ENCODE measurements at places on chromosomes 11 and 22.
A peak's percentile ranks its signal among the peaks of the same experiment; 100 is the strongest.

GRCh38 chr11:66617155-66617834 is 865 bp downstream of the RBM14 start:
- peak; percentile 92 for DNase-seq

DNA sequence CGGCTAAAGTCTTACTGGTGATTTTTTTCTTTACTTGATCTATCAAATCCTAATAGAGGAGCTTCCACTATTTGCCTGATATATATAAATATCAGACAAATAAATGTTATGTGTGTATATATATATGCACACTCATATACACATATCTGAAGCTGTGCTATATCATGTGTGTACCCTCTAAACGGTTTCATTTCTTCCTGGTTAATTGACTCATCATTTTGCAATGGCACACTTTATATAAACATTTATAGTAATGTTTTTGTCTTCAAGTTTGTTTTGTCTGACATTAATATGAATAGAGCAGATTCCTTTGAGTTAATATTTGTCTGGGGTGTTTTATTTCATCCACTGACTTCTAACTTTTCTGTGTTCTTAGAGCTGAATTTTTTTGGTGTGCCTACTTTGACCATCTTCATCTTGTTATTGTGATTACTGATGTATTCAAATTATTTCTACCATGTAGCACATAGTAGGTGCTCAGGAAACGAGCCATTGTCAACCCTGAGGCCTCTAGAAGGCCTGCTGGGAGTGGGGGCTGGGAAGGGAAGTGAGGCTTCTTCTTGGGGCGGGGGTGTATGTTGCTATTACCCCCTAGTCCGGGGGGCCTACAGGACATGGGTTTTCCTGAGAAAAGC is 82.6 kb downstream of the LRRC32 start:
- no peak for DNase-seq

GRCh38 chr11:124600621-124601320 is 10.5 kb upstream of the PANX3 start:
- no peak for DNase-seq

DNA sequence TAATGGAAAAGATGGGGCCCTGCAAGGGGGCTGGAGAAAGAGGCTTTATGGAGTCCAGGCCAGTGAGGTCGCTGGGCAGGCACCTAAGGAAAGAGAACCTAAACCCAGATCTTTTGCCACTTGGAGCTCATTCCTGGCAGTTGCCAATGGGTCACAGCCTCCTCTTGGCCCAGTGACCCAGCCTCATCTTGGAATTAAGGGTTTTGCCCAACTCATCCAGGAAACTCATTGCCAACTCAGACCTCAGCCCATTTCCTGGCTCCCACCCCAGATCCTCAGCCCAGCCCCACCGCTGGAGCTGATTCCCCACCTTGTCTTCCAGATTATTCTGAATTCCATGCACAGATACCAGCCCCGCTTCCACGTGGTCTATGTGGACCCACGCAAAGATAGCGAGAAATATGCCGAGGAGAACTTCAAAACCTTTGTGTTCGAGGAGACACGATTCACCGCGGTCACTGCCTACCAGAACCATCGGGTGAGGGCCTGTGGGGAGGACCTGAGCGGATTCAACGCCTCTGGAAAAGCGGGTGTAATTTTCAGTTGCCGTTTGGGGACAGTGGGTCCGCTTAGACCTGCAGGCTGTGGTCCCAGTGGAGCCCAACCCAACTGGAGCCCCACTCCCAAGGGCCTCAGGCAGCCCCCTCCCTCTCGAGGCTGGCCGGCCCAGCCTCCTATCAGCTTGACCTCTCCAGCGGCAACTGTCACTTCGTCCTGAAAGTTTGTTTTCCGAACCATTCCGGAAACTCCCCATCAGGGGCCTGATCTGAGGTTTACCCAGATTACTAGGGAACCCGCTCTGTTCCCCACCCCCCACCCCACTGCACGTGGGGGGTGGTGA is 4.3 kb downstream of the TBX1 start:
- no peak for DNase-seq

- DNase-seq = peak; percentile 74
These were observed 19.6 kb downstream of the DAGLA start for GRCh38 chr11:61699737-61700160.

DNA sequence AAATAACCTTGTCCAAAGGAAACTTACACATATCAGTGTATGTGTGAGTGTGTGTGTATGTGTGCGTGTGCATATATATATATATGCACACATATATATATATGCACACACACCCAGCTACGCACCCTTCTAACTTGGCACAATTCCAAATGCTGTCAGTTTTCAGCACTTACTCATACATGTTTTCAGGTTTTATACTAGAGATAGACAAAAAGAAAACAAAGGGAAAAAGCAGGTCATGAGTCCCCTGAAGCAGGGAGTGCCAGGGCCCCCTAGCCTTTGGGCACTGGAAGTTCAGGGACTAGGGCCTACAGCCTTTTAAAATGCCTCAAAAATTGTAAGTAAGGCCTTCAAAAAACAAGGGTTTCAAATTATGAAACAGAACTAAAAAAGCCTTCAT is 265.4 kb downstream of the CADM1 start:
- DNase-seq = no peak

DNA sequence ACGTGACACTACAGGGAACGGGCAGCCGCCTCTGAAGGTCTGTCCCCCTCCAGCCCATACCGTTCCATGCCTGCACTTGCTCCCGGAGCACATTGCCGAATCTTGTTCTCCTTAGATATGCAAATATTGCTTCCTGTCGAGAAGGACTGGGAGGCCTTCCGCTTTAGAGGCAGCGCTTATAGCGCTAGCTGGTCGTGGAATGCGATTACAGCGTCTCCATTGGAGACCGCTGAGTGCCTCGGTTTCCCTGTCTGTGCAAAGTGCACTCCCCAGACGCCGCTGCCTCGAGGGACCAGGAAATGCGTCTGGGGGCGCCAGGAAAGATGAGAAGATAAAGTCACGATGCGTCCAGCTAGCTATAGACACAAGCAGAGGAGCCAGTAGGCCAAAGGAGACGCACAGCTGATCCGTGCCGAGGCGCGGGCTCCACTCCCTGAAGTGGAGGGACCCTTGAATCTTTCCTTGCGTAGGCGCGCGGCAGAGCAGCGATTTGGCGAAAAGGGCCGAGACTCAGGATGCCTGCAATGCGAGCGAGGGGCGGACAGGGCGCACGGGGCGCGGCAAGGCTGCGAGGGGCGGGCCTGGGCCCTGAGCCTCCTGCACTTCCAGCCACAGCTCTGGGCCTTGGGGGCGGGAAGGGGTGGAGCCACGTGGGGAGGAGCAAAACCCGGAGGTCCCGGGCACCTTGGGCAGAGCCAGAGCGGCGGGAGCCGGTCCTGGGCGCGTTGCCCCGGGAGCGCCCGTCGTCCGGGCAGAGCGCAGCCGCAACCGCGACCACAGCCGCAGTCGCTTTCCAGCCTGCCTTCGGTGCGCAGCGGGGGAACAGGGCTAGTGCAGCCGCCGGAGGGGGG is at the start of gene RASSF10:
Gene RASSF10, plus strand, starts transcription at position 692 of the 851 bp plus-strand sequence. CDS start 261 bp downstream, outside the sequence.
- DNase-seq = peak; percentile 95

DNA sequence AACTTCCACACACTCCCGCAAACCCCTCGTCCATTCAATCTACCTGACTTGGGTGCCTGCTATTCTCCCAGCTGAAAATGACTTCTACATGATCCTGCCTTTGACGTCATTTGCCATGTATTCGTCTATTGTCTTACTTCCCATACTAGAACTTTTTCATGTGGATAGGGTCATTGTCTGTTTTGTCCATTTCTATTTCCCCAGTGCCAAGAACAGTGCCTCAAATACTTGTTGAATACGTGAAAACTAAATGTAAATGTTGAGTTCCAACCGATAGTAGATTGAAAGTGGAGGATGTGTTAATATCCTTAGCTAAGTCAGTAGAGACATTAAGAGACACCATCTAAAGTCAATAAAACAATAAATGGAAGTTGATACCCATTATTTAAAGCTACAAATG is 935 bp downstream of the TRIM68 start:
- no peak for DNase-seq

DNA sequence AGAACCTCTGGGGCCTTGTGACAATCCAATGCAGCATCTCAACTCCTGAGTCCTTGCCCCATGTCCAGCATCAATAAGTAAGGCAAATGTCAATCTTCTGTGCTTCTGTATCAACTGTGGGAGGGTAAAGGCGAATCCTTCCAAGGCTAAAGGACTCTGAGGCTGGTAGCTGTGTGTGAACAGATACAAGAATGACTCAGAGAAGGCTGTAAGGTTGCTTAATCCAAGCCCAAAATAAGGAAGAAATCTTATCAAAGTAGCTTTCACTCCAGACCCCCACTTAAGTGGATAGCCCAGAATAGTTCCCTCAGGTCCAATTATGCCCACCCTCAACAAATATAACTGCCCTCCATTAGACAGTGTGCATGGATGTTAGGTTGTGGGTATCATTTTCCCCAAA is 28.1 kb upstream of the SCGB1A1 start:
- DNase-seq = no peak

DNA sequence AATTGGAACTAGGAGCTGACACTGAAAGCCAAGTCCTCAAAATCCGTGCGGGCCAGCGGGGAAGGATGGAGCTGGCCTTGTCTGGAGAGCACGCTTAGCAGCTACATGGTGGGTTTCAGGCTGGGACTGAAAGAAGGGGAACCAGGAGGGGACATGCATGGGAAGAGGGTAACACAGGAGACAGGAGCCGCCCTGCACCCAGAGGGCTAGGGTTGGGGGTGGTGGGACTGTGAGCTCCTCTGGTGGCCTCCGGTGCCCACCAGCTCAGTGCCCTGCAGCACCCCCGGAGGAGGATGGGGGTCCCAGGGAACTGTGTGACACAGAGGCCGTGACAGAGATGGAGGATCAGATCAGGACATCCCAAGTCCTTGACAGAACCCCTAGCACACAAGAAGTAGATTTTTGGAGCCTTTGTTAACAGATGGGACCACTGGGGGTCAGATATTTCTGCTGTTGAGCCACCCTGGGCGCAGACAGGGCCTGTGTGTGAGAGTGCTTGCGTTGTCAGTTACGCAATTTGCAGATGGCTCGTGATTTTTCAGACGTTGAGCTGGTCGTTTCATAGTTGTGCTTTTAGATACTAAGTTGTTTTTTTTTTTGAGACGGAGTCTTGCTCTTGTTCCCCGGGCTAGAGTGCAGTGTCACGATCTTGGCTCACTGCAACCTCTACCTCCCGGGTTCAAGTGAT is 21.3 kb upstream of the GRAMD4 start:
- no peak for DNase-seq

GRCh38 chr11:95791709-95792033 is 1.4 kb downstream of the CEP57 start:
- no peak for DNase-seq

- DNase-seq = no peak
These were observed 382.1 kb downstream of the MN1 start for GRCh38 chr22:27419473-27419872.

- DNase-seq = no peak
These were observed 22.6 kb downstream of the DAGLA start for GRCh38 chr11:61702701-61703312.

DNA sequence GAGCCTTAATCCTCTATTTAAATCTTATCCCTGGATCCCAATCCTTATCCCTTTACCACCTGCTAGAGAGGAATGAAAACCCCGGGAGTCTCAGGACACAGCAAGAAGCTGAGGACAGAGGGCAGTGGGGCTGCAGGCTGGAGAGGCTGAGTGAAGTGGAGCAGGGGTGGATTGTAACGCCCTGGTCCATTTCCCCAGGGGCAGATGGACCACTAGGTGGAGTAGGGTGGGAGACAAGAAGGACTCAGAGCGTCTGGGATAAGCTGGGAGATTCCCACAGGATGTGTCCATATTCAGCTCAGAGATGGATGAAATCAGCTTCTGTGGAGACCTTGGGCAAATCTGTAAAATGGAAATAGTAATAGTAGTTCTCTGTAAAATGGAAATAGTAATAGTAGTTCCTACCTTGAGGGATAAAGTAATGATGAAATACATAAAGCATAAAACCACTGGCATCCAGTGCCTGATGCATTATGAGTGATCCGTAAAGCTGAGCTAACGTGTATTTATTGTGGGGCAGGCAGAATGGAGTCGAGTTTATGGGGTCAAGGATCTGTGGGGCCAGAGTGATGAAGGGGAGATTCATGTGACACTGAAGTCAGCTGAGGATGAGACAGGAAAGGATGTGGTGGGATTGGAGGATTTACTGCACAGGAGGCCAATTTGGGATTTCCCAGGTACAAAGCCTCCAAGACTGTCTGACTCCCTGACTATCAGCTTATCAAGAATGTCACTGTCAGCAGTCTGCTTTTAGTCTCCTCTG is 1.9 kb upstream of the ROBO4 start:
- DNase-seq = no peak

GRCh38 chr11:98180511-98180910 is 840.2 kb upstream of the CNTN5 start:
- no peak for DNase-seq
